ENCODE measurements at places on chromosomes 7 and 10. TPM values are rescaled to one million over a fixed set of nuclear protein-coding genes. Genes with fewer than 3 reads are reported as not detected.

The KIN gene
- 3.4 TPM for total RNA-seq

The PLXDC2 gene
- 1.2 TPM for total RNA-seq

- no peak for DNase-seq
Measured at GRCh38 chr7:56007891-56008290, 43.4 kb downstream of the PSPH start.

DNA sequence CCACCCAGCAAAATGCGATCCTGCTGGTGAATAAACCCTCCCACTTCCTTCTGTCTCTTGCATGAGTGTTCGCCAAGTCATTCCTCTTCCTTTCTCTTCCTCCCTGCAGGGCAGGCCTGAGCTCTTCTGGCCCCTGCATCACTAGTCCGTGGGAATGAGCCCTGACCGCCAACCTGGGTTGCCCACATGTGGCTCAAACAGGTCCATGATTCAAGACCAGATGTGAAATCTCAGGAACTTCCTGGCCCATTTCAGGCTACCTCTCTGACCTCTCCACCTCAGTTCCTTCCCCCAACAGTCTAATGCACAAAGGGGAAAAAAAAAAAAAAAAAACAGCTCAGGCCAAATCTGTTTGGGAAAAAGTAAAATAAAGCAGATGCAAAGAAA lies 5.4 kb upstream of the YWHAG start:
- no peak for DNase-seq

DNA sequence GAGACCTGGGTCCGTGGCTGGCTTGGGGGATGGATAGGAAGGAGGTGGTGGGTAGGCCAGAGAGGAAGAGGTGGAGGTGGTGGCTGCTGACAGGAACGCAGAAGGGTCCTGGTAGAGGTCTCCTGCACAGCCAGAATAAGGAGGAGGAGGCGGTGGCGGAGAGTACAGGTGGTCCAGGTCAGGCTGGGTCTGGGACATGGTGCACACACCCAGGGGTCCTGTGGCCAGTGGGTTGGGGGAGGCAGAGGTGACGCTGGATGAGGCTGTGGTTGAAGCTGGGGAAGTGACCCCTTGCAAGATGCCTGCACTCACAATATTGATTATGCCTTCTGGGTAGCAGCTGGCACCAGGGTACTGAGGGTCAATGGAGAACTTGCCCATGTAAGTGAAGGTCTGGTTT lies 2.2 kb downstream of the EGR2 start:
- DNase-seq = no peak

GRCh38 chr7:7054252-7054830 lies 128.0 kb upstream of the C1GALT1 start:
- DNase-seq = no peak

GRCh38 chr7:80596933-80597517 lies 41.4 kb upstream of the CD36 start:
- no peak for DNase-seq

- no peak for DNase-seq
Measured at GRCh38 chr10:72162978-72163377, 52.8 kb upstream of the ANAPC16 start.

- no peak for DNase-seq
Measured at GRCh38 chr7:154750353-154750801, 252.5 kb downstream of the PAXIP1 start.

Measured in HT-29 (cell line).